Stimulated activated CD4-positive, alpha-beta T cell treated with anti-CD3 and anti-CD28 coated beads, Interleukin-1b, Interleukin-23, amount 100 ng/mL, for 1 hour (primary cell): ENCODE measurements at places on chromosomes 1 and 21.

GRCh38 chr1:81298266-81298665, 502.5 kb upstream of the ADGRL2 start:
- DNase-seq, result no peak

DNA sequence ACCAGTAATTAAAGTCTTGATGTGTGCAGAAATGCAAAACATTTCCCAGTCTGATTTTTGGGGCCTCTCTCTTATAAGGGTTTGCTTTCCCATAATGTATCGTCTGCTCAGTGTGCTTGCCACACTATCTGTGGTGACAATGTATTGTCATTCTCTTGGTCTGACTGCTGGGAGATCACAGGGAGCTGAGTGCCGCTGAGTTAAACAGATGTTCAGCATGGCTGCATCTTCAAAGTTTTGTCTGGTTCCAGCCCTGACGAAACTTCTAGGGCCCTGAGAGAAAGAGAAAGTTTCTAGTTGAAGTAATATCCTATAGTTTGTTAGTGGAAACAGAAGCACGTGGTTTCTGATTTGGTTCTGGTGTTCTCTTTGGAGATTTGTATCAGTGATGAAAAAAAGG, 42.6 kb downstream of the DNM3 start:
- no peak for DNase-seq

DNA sequence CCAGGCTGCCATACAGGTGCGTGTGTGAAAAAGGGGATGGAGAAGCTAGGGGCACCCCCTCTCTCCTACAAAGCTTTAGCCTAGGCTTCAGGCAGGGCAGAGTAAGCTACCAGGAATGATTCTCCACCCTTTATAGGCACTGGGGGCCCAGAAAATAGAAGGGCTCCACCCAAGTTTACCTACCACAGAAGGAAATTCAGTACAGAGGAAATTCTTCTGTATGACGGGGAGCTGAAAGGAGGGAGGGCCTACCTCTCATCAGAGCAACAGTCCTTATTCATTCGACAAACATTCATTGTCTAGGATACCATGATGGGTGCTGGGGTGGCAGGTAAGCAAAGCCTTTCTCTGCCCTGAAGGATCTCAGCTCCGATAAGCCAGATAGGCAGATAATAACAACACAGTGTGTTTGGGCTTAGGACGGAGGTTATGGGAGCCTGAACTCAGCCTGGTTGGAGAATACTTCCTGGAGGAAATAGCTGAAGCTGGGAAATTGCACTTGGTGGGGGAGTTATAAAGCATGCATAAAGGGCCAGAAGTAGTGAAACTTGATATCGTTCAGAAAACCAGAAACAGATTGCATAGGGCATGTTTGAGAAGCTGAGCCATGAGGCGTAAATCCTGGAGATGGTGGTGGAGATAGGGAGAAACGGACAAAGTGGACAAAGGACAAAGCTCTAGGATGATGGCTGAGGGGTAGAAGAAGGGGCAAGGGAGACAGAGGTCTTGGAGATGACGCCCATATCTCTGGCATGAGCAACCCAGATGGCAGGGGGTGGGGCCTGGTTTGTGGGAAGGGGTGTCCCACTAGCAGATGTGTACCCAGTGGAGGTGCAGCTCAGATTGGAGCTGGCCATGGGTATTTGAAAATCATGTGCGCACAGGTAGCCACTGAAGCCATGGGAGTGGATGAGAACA, 5.3 kb upstream of the P3R3URF start:
- no peak for DNase-seq

DNA sequence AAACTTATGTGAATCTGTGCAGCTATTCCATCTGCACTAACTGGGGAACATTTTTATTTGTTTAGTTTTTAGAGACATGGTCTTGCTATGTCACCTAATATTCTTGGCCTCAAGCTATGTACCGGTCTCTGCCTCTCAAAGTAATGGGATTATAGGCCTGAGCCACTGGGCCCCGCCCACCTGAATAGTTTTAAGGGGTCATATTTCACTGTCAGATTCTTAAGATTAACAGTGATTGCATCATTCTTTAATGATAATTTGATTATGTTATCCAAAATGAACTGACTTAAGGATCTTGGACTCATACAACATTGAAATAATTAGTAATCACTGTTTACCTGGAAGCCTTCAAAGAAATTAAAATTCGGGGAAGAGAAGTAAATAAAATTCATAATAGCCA, 12.6 kb upstream of the KLF18 start:
- no peak for DNase-seq

GRCh38 chr1:175043824-175044223, 20.6 kb upstream of the MRPS14 start:
- no peak for DNase-seq

GRCh38 chr1:92298213-92298572, 594 bp downstream of the GLMN start:
- DNase-seq, result no peak

- DNase-seq, result no peak
These were observed 100.6 kb downstream of the RHOU start for GRCh38 chr1:228835911-228836310.

GRCh38 chr1:34742667-34743270, 12.1 kb upstream of the GJB5 start:
- DNase-seq, result peak; percentile 71

DNA sequence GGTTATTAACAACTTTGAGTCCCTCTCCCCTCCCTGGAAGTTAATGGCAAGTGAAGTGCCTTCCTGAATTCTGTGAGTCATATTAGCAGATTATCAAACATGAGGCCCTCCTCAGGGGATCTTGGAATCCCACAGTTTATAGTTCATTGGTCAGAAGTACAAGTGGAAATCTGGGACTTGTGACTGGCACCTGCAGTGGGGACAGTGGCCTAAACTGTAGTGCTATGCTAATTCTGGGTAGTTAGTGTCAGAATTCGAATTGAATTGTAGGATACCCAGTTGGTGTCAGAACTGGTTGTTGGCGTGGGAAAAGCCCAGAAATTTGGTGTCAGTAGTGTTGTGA, 26.2 kb downstream of the ZYG11B start:
- DNase-seq, result no peak

DNA sequence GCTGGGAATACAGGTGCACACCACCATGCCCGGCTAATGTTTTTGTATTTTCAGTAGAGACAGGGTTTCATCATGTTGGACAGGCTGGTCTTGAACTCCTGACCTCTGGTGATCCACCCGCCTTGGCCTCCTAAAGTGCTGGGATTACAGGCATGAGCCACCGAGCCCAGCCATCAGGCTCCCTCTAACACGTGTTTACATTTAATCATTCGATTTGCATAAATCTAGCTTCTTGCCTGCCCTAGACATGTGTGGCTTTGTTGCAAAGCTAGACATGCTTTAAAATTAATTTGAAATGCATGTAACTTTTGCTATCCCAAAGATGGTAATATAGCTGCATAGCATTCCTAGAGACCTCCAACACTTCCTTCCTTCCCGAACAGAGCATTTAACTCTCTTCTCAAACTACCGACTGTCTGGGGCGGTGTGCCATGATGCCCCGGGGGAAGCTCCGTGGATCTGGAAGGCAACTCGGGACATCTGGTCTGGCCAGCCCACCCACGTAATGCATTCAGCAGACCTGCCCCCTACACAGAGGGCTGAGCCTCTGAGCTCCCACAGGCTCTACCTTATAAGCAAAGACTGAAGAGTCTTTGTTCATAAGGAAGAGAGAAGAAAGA, 34.6 kb upstream of the NID1 start:
- DNase-seq, result no peak

DNA sequence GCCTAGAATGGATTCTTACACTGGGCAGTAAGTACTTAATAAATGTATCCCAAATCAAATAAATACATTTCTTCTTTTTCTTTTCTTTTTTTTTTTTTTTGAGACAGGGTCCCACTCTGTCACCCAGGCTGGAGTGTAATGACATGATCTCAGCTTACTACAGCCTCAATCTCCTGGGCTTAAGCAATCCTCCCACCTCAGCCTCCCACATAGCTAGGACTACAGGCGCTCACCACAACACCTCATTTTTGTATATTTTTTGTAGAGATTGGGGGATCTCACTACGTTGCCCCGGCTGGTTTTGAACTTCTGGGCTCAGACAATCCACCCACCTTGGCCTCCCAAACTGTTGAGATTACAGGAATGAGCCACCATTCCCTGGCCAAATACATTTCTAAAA, 63.7 kb upstream of the LGALS8 start:
- no peak for DNase-seq

DNA sequence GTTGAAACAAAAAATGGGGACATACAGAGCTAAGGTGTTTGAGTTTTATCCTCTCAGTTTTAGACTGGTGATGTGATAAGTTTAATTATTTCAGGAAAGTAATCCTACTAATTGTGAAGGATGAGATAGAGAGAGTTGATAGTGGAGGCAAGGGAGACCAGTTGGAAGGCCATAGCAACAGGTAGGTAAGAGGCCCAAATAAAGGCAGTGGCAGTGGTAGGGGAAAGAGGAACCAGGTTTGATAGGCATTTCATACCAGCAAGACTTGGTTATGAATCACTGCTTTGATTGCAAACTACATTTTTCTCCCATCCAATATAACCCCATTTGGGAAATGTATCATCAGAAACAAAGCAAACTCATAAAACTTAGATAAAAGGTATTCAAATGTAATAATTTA, 63.1 kb upstream of the SH3GLB1 start:
- DNase-seq, result no peak

GRCh38 chr1:150612014-150612345, 17.4 kb downstream of the ENSA start:
- no peak for DNase-seq

- no peak for DNase-seq
These were observed 37.8 kb upstream of the LPAR3 start for GRCh38 chr1:84930831-84931230.

DNA sequence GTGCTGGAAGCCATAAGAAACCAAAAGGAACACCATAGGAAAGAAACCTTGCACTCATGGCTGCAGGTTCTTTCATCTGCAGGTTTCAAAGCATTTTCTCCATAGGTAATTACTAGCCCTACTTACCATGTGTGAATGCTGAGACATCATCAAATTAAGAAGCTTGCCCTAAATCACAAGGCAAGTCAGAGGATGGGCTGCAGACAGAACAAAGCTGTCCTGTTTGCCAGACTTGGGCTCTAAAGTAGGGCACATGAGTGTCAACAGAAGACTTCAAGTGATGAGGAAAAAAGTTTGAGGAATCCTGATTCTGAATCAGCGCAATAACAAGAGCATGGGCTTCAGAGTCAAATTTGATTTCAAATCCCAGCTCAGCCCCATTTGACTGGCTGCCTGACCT, 5.8 kb upstream of the EPS15 start:
- DNase-seq, result no peak

GRCh38 chr1:244730153-244730933, 77.4 kb downstream of the DESI2 start:
- no peak for DNase-seq

- DNase-seq, result no peak
These were observed 773 bp downstream of the CHD1L start for GRCh38 chr1:147243228-147243685.

- peak; percentile 72 for DNase-seq
These were observed at the start of gene THEMIS2 for GRCh38 chr1:27872059-27872801. TSS of gene THEMIS2 (plus strand) at chr1:27872544. CDS start at chr1:27872572, 28 bp downstream.

GRCh38 chr1:22953740-22954141, 18.9 kb downstream of the LACTBL1 start:
- no peak for DNase-seq

- peak; percentile 7 for DNase-seq
These were observed 38.6 kb upstream of the COX20 start for GRCh38 chr1:244796719-244797406.

GRCh38 chr1:230120289-230120920, 53.4 kb downstream of the GALNT2 start:
- DNase-seq, result no peak

DNA sequence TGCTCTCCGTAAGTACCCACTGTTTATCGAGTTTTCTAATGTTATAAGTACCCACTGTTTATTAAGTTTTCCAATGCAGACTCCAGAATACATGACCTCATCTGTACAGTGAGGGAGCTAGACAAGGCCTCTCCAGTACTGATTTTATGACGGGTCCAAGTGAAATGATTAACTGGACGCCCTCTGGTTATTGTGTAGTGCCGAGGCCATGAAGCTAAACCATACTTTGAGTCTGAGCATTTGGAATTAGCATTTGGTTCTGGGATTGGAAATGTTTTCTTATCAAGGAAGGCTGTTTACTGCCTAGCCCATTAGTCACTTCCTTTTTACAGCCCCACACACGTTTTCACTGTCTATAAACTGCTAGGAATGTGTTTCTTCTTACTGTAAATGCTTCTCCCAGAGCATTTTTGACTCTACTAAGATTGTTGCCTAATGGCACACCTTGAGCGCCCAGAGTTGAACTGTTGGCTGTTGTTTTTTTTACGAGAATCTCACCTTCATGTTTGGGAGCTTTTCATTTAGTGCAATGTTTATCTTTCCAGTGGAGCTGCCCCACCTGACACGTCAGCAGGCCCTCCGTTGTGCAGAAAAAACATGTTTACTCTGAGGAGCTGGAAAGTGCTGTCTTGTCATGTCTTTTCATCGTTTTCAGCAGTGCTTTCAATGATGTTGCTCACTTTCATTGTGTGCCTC, 26.9 kb downstream of the SPATA46 start:
- no peak for DNase-seq

GRCh38 chr1:156546267-156546666, 26.1 kb downstream of the IQGAP3 start:
- no peak for DNase-seq

GRCh38 chr1:82515650-82516049, 714.9 kb downstream of the ADGRL2 start:
- DNase-seq, result no peak

GRCh38 chr1:2493691-2494322, 17.7 kb downstream of the PLCH2 start:
- no peak for DNase-seq

DNA sequence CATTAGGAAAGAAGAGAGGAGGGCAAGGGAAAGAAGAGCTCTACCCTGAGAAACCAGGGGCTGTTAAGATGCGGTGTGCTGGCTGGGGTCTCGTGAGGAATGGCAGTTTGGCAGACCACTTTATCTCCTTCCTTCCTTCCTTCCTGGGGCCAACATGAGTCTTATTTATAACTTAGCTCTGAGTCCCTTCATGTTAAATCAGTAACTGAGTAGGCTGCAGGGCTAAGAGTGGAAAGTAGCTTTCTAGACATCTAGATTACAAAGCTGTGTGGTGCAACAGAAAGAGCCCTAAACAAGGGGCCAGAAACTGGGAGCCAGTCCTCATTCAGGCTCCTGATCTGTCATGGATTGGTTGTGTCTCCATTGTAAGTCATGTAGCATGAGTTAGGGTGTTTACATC, 135.4 kb upstream of the DUSP10 start:
- DNase-seq, result no peak
